ENCODE measurements at places on chromosomes 4 and X.

- no peak for DNase-seq
Observed at GRCh38 chr4:52366621-52367020, 292.5 kb downstream of the USP46 start.

DNA sequence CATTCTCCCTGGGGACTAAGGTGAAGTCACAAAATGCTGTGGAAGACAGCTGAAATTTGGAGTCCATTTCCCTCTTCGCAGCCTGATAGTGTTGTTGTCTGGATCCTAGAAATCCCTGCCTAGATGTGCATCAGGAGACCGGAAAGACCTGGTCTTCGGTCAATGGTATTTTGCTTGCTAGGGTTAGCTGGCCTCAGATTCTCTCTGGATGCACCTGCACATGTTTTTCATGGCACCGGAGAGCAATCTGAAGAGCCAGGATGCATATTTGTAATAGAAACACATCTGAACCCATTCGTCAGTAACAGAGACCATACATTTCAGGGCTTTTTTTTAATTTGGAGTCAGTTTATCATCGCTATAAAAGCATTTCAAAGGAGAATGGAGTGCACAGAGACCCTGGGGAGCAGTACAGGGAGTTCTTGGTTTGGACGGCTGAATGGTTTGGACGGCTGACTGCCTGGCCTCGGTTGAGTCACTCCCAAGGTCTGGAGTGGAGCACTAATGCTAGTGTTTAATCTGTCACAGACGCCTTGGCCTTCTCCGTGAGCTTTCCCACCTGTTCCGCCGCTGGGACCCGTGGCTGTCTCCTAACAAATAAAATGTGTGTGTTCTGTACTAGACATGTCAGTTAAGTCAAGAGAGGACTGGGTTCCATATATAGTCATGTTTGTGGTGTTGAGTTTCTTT lies 7.5 kb upstream of the PDLIM3 start:
- no peak for DNase-seq

DNA sequence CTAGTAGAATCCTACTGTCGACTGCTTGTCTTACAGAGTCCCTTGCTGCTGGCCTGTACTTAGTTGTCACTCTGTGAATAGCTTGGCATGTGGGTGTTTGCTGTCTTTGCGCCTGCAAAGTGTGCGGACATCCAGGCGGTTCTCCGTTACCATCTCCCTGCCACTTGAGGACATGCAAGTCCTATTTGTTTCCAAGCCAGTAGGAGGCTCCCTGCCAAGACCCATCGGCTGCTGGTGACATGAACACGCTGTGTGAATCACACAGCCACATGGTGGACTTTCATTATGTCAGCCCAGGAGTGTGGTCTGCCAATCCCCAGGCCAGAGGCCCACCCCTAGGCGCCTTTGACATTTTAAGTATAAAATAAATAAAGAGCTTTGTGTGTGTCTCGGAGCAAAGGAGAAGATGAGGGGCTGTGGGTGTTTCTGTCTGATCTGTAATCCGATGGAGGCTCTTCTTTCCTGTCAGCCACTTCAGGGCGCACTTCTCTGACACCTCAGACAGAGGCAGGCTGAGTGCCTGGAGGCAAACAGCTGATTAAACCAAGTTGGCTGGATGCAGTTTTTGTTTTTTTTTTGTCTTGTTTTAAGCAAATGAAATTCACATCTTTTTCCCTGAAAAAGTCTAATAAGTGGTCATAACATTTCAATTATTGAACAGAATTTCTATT lies 51.5 kb downstream of the ALPK1 start:
- no peak for DNase-seq

DNA sequence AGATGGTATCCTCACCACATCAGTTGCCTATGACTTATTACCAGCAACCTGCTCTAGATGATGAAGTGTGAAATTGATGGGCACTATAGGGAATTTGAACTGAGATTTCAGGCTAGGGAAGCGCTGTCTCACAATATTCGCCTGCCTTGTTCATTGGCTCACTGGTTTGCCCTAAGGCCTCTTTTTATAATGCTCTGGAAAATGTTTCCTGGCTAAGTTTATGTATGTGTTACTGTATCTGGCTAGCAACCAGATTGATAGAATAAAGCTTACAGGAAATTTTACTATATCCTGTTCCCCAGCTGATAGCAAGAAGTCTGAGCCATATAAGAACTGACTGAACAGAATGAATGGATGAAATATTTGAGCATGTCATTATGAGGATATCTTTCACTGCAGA lies 71.6 kb downstream of the GSTCD start:
- no peak for DNase-seq

GRCh38 chr4:153788051-153788412 lies 851 bp downstream of the SFRP2 start:
- no peak for DNase-seq

DNA sequence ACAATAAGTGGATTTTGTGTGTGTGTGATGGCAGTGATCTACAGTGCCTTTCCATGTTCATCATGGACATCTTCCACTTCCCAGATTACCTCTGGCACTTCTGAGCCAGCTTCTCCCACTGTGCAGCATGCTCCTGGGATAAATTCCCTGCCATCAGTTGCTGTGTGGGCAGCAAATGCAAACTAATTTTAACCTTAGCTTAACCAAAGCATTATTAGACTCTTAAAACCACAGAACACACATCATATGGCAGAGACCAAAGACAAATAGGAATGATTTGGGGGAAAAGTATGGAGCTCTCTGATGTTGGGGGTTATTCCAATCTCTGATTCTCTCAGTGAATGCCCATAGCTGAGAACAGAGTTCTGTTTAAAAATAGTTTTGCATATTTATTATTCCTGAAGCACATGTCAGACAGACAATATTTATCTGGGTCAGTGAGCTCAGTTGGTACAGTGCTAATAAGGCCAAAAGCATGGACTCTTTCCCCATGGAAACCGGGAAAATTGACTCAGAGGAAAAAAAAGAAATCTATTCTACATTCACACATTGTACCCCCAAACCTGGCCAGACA lies 567.4 kb downstream of the IQCM start:
- DNase-seq: no peak

GRCh38 chrX:98068024-98068580 lies 1184.4 kb downstream of the RPA4 start:
- no peak for DNase-seq

GRCh38 chrX:28997706-28998463 lies 410.6 kb downstream of the IL1RAPL1 start:
- DNase-seq: no peak
